ENCODE measurements at places on chromosomes 3 and 15. TPM values are rescaled to one million over a fixed set of nuclear protein-coding genes. Genes with fewer than 3 reads are reported as not detected.

The ITIH4 gene
- 14.3 TPM for total RNA-seq

- DNase-seq: no peak
Measured at GRCh38 chr3:14874784-14875183, 56.0 kb downstream of the FGD5 start.

The LRRC58 gene
- 12.9 TPM for total RNA-seq

The DYNLT2B gene
- 2.3 TPM for total RNA-seq

GRCh38 chr3:22373182-22373581, 622.2 kb upstream of the ZNF385D start:
- DNase-seq: no peak

DNA sequence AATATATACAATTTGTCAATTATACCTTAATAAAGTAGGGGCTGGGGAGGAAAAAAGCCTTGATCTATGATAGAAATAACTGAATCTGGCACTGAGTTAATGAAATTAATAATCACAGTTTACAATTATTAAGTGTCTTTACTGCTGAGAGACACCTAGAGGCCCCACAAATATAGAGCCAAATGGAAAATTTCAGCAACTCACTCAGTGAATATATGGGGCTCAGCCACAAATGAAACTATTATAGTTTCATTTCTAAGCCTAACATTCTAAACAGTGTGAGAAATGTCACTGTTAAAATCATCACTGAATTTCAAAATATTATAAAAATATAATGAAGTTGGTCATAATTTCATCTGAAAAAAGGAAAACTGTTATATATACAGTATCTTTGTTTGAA, 40.3 kb downstream of the GNB4 start:
- DNase-seq: no peak

- DNase-seq: no peak
Measured at GRCh38 chr3:96959901-96960641, 145.7 kb downstream of the EPHA6 start.

- no peak for DNase-seq
Measured at GRCh38 chr3:69696367-69696766, 42.9 kb upstream of the MITF start.

GRCh38 chr3:111968319-111969054, 10.3 kb upstream of the ABHD10 start:
- DNase-seq: no peak

GRCh38 chr3:111244760-111245159, 173.1 kb downstream of the NECTIN3 start:
- DNase-seq: no peak

GRCh38 chr3:23913873-23914743, 2.7 kb downstream of the NKIRAS1 start:
- DNase-seq: no peak

DNA sequence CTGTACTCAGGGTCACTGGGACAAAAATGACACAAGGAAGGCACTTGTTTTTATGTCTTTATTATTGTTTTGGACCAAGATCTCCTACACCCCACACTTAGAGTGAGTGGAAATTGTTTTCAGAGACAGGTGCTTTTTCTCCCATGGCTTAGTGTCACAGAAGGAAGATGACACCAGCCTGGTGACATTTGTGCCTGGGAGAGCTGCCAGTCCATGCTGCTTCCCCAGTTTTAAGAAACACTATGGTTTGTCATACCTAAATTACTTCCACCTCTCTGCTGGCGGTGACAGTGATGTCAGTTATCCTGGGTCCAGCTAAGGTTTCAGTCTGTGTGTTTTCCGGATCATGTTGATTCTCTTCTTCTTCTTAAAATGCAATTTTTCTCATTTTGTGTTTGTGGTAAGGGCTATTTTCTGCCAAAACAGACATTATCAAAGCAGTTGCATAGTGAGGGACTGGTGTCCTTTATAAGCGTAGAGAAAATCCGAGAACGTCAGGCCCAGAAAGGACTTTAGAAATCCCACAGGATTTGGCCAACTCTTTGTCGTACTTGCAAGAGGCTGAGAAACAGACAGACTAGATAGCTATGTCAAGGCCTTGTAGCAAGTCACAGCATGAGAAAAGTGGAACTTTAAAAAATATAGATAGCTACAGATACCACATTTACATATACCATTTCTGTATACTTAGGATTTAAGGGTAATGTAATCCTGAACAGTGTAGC, 149.5 kb downstream of the TP63 start:
- DNase-seq: peak; percentile 92

The TIMP4 gene
- 23.0 TPM for total RNA-seq

The PCOLCE2 gene
- total RNA-seq: 17.2 TPM

- DNase-seq: no peak
Measured at GRCh38 chr3:136068708-136069107, 103.2 kb downstream of the PPP2R3A start.

GRCh38 chr3:150744041-150744918, 18.7 kb downstream of the SIAH2 start:
- DNase-seq: no peak

GRCh38 chr15:37536967-37537605, 397.4 kb upstream of the TMCO5A start:
- no peak for DNase-seq

DNA sequence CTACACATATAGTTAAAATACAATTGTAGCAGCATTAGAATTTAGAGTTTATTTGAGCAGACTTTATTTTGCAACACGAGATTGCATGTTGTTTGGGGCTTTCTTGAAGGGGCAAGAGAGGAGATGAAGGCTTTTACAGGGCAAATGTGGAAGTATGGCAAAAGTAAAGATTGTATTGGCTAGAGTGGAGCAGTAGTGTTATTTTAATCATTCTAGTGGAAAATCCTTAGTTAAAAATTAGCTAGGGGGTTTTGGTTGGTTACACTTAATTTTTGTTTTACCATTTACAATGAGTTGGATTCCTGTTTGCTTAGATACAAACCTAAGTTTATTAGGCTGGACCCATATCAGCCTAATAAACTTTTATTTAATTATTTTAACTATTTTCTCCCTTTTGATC, 4.6 kb downstream of the OR5H15 start:
- DNase-seq: no peak

DNA sequence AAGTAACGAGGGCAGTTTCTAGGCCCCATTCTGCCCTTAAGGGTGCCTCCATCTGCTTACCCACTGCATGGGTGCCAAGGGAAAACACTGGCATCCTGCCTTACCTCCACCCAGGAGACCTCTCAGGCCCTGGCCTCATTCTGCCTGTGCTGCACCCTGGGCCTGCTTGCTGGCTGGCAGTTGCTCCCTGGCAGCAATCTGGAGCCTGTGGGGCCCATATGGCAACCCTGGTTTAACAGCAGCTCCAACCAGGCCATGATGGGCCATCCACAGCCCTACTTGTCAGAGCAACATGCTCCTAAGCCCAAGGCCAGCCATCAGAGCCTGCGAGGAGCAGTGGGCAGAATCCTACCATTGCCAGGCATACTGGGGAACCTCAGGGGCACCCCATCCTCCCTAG, 3.7 kb downstream of the C3orf18 start:
- no peak for DNase-seq

- no peak for DNase-seq
Measured at GRCh38 chr3:96860882-96861281, 46.5 kb downstream of the EPHA6 start.

The UBE2E2 gene
- total RNA-seq: 27.5 TPM

DNA sequence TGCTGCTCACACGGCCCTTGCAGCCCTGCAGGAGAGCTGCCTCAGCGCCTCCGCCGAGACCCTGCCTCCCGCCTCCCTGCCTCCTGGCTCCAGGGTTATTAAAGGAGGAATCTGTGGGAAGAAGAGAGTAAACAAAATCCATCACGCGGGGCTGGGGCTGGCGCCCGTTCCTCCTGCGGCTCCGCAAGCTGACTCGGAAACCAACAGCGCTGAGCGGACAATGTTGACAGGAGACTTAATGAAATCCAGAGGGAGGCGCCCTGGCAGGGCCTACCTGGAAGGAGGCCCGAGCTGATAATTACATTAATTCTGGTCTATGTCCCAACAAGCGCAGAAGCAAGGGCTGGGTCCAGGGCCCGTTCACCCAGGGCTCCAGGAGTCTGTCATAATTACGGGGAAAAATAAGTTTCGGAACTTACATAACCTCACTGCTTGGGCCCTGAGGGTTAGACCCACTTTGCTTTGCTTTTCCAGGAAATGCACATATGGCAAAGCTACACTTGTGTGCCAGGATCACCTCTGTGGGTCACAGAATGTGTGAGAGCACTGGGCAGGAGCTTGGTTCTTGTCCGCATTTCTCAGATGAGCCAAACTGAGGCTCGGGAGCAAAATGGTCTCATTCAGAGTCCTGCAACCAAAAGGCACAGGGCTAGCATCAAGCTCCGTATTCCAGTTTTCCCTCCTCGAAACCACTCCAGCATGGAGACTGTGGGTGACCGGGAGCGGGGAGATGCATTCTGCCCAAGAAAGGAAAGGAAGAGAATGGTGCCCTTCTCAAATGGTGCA, 43.8 kb upstream of the SLC6A6 start:
- DNase-seq: no peak

DNA sequence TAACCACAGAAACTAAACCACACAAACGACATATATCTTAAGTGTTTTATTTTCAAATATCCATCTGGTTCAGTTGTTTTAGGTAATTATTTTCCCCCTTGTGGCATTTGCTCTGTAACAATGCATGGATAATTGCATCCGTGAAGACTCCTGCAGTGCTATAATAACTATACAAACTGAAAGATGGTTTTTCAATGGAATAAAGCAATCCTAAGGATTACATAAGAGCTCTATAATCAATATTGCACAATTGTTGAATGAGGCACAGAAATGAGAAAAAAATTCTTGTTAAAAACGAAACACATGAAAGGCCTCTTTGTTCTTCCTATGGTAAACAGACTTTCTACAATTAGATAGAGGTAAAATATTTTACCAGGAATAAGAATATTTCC, 446.0 kb upstream of the EPHA3 start:
- no peak for DNase-seq

The NDN gene
- total RNA-seq: 12.3 TPM

The USP8 gene
- 30.8 TPM for total RNA-seq

The SCAANT1 gene
- total RNA-seq: not detected

The PEAK1 gene
- total RNA-seq: 21.9 TPM

The EPHA6 gene
- total RNA-seq: not detected

The BTLA gene
- not detected for total RNA-seq

The ADAMTS9 gene
- 13.4 TPM for total RNA-seq

DNA sequence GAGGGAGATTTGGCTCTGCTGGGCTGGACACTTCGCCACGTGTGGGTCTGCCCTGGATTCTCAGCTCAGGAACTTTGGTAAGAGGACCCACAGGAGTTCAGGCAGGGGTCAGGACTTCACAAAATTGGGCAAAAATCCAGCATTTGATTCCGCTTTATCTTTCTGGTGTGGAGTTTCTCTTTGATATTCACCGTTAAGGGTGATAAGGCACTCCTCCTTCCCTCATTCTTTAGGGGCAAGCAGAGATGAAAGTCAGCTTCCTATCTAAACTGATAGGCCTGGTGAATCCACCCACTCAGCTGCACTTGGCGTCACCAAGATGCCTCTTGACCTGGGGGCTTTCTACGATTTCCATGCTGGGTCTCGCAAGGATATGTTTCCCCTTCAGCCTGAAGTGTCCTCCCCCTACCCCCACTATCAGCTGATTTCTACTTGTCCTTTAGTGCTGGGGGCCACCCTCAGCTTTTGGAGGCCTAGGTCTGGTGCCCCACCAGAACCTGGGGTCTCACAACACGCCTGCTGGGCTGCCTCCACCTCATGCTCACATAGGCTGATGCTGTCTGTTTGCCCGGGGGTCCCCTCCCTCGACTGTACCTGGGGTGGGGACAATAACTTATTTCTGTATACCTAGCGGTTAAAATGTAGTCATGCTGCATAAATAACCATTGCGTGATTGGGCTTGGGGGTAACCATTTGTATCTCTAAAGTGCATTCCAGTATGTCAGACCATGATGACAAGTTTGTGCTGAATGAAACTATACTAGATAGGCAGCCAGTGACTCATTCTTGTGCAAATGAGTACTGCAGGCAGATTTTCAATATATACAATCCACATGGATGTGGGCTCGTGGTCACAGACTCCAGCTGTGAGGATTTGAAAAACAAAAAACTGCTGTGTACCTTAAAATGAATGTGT, 248.3 kb downstream of the ADAMTS17 start:
- no peak for DNase-seq

The SPINT1 gene
- 0.42 TPM for total RNA-seq

DNA sequence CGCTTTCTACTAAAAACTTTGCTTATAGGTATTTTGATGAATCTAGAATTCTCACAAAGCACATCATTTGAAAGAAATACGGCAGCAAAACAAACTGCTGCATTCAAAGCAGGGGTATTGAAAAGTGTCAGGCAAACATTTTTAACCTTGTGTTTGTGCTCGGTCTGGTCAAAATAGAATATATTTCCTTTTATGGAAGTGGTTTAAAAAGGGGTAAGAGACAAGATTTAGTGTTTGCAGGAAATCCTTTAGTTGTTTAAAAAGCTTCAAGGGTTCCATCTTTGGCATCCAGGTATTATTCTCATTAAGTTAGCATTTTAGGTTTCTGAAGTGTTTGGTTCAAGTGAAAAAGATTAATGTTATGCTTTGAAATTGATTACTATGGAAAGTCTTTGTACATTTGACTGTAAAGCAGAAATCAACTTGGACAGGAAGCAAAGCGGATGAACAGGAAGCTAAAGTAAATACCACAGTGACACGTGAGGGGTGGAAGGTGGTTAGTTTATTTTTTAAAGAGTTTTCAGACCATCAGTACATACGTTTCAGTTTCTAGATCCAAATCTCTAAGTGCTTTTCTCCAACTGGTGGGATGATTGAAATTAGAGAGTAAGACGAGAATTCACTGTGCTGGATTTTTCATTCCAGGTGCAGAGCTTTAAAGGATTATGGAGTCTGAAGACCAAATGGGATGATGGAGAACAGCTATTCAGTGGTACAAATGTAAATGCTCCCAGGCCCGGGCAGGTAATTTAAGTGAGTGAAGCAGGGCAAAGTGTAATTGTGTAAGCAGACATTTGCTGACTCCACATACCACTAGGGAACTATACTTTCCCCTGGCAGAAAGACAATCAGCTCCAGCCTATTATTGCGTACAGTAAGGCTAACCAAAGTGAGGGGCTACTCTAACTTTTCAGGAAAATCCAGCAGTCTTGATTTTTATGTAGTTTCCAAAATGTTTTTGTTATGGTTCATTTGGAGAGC, 341.8 kb upstream of the TBL1XR1 start:
- DNase-seq: no peak

The SLC28A2 gene
- total RNA-seq: not detected

The MGLL gene
- 50.2 TPM for total RNA-seq

DNA sequence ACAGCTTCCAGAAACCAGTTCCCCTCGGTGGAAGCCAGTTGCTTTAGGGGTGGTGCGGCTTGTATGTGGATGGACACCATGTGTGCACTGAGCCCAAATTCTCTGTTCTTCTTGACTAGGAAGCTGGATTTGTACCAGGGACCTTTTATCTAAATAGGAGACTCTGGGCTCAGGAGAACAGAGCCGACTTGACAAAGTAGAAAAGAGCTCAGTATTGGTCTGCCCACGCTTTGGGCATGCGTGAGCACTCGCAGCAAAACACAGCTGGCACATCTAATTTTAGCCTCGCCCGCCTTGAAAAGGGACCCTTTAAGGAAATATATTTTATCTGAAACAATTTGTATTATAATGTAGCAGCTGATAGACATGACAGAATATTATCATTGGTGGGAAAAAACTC, 1.1 kb upstream of the RBMS3 start:
- peak; percentile 52 for DNase-seq

- no peak for DNase-seq
Measured at GRCh38 chr3:15982243-15982642, 184.5 kb upstream of the ANKRD28 start.

GRCh38 chr3:57411715-57412114, 119.2 kb upstream of the ASB14 start:
- no peak for DNase-seq

- DNase-seq: no peak
Measured at GRCh38 chr15:44810237-44810636, 73.9 kb downstream of the TRIM69 start.

The ANKUB1 gene
- total RNA-seq: not detected

The C2CD4B gene
- total RNA-seq: 3.2 TPM

The FAM81A gene
- 0.10 TPM for total RNA-seq

Data from gastrocnemius medialis (tissue), 4 donors.